ENCODE measurements at places on chromosomes 13 and 19.

- no peak for DNase-seq
These were observed 291.9 kb downstream of the NDFIP2 start for GRCh38 chr13:79772811-79773210.

- no peak for DNase-seq
These were observed 33.1 kb downstream of the CERS4 start for GRCh38 chr19:8242211-8242821.

DNA sequence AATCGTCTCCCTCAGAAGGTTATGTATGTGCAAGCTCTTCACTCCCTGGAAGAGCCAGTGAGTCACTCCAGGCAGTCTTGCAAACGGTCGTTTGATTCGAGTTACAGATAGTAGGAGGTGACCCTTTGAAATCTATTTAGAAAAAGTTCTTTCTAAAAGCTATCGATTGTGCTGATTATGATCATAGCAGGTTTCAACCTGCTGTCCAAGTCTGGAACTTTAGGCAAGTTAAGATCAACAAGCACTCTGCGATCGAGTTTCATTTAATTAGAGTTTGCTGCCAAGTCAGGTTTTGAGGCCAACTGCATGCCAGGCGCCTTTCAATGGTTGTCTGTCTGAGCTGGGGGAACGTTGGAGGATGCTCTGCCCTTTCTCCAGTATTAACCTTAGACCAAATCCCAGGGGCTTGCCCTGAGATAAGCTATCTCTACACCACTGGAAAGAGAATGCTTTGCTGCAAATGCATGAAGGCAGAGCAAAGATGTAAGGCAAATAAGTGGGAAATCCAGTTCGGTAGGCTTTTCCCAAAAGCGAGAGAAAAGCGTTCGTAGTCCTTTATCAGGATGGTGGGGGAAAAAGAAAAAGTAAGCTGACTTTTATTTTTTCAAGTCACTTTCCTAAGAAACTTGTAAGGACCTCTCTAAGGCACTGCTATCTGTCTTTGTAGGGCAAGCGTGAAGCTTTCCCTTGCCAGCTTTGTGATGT is 287.5 kb downstream of the ATP8A2 start:
- DNase-seq: no peak

DNA sequence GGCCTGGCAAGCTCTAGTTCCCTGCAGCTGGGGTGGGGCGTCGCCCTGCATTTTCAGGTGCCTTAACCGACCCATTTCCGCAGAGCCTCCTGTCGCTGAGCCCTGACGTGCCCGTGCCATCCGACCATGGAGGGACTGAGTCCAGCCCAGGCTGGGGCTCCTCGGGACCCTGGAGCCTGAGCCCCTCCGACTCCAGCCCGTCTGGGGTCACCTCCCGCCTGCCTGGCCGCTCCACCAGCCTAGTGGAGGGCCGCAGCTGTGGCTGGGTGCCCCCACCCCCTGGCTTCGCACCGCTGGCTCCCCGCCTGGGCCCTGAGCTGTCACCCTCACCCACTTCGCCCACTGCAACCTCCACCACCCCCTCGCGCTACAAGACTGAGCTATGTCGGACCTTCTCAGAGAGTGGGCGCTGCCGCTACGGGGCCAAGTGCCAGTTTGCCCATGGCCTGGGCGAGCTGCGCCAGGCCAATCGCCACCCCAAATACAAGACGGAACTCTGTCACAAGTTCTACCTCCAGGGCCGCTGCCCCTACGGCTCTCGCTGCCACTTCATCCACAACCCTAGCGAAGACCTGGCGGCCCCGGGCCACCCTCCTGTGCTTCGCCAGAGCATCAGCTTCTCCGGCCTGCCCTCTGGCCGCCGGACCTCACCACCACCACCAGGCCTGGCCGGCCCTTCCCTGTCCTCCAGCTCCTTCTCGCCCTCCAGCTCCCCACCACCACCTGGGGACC is 1.2 kb downstream of the ZFP36 start:
- DNase-seq: no peak

- no peak for DNase-seq
These were observed 54.6 kb downstream of the TRPM4 start for GRCh38 chr19:49212016-49212701.

GRCh38 chr13:38856065-38856464 is 134.6 kb downstream of the STOML3 start:
- DNase-seq: no peak

GRCh38 chr13:53357582-53357981 is 329.0 kb downstream of the OLFM4 start:
- DNase-seq: no peak

DNA sequence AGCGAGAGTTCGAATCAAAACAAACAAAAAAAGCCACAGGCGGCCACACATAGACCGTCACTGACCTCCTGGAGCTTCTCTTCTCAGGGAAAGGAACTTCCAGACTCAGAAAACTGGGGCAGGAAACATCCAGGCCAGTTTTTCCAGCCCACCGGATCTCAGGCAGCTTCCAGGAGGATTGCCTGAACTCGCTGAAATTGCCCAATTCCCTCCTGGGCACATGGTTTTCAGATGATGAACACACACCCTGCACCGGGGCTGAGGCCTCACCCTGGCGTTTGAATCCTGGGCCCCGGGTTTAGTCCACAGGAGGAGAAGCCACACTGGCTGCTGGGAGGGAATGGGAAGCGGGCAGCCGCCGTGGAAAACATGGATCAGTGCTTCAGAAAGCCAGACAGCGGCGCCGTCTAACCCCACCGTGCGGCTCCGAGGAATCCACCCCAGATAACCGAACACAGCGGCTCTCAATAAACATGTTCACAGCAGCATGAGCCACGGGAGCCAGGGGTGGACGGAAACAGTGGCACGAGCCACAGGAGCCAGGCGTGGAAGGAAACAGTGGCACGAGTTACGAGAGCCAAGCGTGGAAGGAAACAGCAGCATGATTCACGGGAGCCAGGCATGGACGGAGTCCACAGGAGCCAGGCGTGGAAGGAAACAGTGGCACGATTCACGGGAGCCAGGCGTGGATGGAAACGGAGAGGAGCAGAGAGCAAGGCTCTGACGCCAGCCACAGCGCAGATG is 18.2 kb upstream of the PTBP1 start:
- DNase-seq: no peak
